Neural crest cell (in vitro differentiated cells): ENCODE measurements at places on chromosomes 6 and 20. TPM values are rescaled to one million over a fixed set of nuclear protein-coding genes. Genes with fewer than 3 reads are reported as not detected.

The MLN gene
- not detected in 2 replicates for total RNA-seq

The PSMB8 gene
- 1.1 and 1.7 TPM in 2 replicates for total RNA-seq

The HLA-DRB5 gene
- total RNA-seq = not detected in 2 replicates

The SLC16A10 gene
- 5.6 and 6.2 TPM in 2 replicates for total RNA-seq

GRCh38 chr6:128482642-128483041 lies 37.8 kb downstream of the PTPRK start:
- peaks cover 21% of the 10 kb centered on the region for H3K4me1 ChIP-seq
- no peaks in the 10 kb centered on the region for H3K36me3 ChIP-seq
- H3K27ac ChIP-seq = no peak overlapping the region
- H3K27me3 ChIP-seq = no peaks in the 10 kb centered on the region

GRCh38 chr20:32201977-32202363 lies 5.6 kb downstream of the PLAGL2 start:
- no peak for DNase-seq
- no peaks in the 10 kb centered on the region for H3K27me3 ChIP-seq
- H3K27ac ChIP-seq = no peak overlapping the region
- H3K36me3 ChIP-seq = peaks cover 14% of the 10 kb centered on the region

DNA sequence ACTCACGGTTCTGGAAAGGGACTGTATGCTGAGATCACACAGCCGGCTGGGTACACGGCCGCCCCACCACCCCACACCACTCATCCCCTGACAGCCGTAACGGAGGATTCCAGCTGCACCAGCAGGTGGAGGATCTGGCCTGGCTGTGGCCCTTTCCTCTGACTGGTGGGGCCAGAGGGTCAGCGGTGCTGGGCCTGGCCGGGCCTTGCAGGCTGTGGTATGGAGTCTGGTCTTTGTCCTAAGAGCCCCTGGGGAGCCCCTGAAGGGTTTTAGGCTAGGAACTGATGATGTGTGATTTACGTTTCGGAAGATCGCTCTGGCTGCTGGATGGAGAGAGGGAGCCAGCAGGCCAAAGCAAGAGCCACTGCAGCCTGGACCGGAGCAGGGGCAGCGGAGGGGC lies 26.6 kb downstream of the NOL4L start:
- H3K4me3 ChIP-seq = no peak overlapping the region
- H3K4me1 ChIP-seq = peaks cover 47% of the 10 kb centered on the region
- H3K27ac ChIP-seq = no peak overlapping the region
- no peaks in the 10 kb centered on the region for H3K27me3 ChIP-seq
- no peak for DNase-seq

GRCh38 chr20:62739581-62740285 lies 31.1 kb downstream of the NTSR1 start:
- no peak overlapping the region for H3K4me3 ChIP-seq
- H3K27ac ChIP-seq = no peak overlapping the region
- no peaks in the 10 kb centered on the region for H3K36me3 ChIP-seq
- peaks cover 10% of the 10 kb centered on the region for H3K27me3 ChIP-seq
- peaks cover 10% of the 10 kb centered on the region for H3K4me1 ChIP-seq
- no peak for DNase-seq

DNA sequence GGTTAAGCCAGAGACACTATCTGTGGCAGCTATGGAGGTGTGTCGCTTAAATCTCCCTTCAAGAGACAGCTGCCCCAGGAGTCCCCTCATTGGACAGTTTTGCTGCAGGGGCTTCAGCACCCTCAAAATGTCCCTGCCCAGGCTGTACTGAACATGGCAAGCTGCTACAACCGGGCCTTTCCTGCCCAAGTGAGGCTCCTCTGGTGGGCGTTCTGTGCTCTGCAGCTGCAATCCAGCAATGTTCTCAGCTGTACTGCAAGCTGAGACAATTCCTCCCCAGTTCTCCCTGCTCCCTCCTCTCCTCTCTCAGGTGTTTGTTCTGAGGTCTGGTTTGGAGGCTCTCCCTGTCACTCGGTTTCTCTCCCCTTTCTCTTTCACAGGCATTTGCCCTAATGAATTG lies 190.8 kb upstream of the LAMP5 start:
- no peaks in the 10 kb centered on the region for H3K27me3 ChIP-seq
- H3K27ac ChIP-seq = peak overlapping the region; percentile 46
- DNase-seq = no peak
- H3K4me1 ChIP-seq = peaks cover 44% of the 10 kb centered on the region

DNA sequence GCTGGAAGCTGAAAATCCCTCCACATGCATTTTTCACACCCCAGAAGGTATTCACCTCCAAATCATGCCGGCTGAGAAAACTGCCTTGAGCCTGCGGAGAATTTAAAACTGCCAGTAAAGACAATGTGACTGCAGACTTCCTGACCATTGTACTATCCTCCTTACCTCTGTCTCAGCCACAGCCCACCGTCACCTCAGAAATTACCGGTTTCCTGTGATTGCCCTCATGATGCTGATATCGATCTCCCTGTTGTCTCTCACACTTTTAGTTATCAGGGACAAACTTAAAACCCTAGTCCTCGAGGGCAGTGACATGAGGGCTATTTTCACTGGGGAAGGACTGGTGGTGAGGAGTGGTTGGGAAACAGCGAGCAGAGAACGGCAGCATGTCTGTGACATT lies 30.2 kb upstream of the FOXQ1 start:
- peaks cover 4% of the 10 kb centered on the region for H3K4me1 ChIP-seq
- H3K27ac ChIP-seq = no peak overlapping the region
- no peaks in the 10 kb centered on the region for H3K36me3 ChIP-seq
- peaks cover 70% of the 10 kb centered on the region for H3K27me3 ChIP-seq

DNA sequence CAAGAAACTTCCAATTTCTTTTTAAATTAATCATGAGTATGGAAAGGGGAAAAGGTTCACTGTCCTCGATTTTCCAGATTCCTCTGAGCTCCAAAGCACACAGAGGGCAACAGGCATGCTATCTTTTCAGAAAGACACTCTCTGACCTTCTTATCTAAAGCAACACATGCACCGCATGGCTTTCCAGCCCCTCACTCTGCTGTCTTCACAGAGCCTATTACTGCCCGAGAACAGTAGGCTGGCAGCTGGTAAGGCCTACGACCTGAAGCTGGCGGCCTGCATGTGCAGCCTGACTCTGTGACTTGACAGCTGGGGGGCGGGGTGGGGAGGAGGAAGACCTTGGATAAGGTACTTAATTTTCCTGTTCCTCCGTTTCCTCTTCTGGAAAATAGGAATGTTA lies 86.3 kb downstream of the ELOVL4 start:
- no peaks in the 10 kb centered on the region for H3K27me3 ChIP-seq
- no peak overlapping the region for H3K27ac ChIP-seq
- no peak overlapping the region for H3K4me3 ChIP-seq
- no peak for DNase-seq
- no peaks in the 10 kb centered on the region for H3K36me3 ChIP-seq

DNA sequence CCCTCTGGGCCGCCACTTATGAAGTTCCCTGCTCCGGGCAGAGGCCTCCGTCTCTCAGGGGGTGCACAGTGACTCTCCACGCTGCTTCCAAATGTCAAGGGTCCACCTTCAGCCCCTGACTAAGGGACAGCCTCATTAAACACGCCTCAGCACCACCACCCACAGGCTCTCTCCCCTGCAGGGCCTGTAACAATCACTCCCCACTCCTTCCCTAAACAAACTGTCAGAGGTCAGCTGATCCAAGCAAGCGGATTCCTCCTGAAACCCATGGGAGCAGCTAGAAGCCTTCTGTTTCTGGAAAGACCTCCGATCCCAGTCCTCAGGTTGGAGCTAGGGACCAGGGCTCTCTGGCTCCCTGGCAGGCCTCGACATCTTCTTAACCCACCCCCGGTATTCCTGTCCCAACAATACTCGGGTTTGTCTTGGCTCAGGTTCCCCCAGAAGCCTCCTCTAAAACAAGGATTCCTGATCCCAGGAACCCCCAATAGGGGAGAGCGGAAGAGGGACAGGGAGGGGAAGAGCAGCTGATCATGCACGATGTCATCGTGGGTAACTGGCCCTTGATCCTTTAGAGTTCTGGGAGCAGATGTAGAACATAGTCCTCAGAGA lies 181.0 kb downstream of the ZNF217 start:
- no peak overlapping the region for H3K27ac ChIP-seq
- peaks cover 35% of the 10 kb centered on the region for H3K4me1 ChIP-seq

DNA sequence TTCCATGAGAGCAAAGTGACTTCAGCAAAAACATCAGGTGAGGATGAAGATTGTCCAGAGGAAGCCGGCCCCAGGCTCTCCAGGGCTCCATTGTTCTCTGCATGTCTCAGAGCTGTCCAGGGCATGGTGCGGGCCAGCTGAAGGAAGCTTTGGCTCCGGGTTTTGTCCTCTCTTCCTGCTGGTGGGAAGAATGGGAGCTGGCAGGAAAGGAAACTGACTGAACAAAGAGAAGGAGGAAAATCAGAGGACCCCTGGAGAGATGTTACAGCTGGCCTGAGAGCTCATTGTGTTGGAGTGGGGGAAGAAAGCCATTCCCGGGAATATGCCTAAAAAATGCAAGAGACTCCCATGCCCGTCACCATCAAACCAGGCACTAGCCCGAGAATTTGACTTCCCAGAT lies 27.1 kb downstream of the PRND start:
- no peak overlapping the region for H3K27ac ChIP-seq
- H3K27me3 ChIP-seq = peaks cover 56% of the 10 kb centered on the region
- no peaks in the 10 kb centered on the region for H3K4me1 ChIP-seq
- H3K36me3 ChIP-seq = no peaks in the 10 kb centered on the region

DNA sequence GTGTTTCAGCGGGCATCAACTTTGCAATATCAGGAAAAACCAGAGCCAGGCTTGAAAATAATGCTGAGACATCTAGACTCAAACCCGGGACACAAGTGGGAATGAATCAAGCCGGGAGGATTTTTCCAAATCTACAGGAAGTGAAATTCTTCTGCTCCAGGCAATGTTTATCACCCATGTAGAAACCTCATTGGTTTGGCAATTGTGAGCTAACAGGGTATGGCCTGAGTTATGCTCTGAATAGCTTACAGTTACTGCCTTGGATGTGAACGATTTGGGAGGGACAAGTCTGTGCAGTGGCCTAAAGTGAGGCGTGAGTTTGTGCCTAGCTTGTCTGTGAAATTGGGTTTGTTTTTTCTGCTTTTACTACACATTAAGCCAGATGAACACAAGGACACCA lies 87.4 kb downstream of the PCSK2 start:
- H3K27me3 ChIP-seq = no peaks in the 10 kb centered on the region
- H3K4me3 ChIP-seq = no peak overlapping the region
- DNase-seq = no peak

- H3K36me3 ChIP-seq = peaks cover 33% of the 10 kb centered on the region
- no peaks in the 10 kb centered on the region for H3K27me3 ChIP-seq
- H3K27ac ChIP-seq = no peak overlapping the region
- H3K4me3 ChIP-seq = no peak overlapping the region
- DNase-seq = no peak
- H3K4me1 ChIP-seq = no peaks in the 10 kb centered on the region
These were observed 76.3 kb downstream of the ASXL1 start for GRCh38 chr20:32434434-32434833.

GRCh38 chr6:34592208-34592952 lies 36.3 kb upstream of the SPDEF start:
- H3K4me3 ChIP-seq = no peak overlapping the region
- H3K36me3 ChIP-seq = peaks cover 3% of the 10 kb centered on the region
- DNase-seq = no peak
- H3K4me1 ChIP-seq = peaks cover 3% of the 10 kb centered on the region
- H3K27ac ChIP-seq = no peak overlapping the region

DNA sequence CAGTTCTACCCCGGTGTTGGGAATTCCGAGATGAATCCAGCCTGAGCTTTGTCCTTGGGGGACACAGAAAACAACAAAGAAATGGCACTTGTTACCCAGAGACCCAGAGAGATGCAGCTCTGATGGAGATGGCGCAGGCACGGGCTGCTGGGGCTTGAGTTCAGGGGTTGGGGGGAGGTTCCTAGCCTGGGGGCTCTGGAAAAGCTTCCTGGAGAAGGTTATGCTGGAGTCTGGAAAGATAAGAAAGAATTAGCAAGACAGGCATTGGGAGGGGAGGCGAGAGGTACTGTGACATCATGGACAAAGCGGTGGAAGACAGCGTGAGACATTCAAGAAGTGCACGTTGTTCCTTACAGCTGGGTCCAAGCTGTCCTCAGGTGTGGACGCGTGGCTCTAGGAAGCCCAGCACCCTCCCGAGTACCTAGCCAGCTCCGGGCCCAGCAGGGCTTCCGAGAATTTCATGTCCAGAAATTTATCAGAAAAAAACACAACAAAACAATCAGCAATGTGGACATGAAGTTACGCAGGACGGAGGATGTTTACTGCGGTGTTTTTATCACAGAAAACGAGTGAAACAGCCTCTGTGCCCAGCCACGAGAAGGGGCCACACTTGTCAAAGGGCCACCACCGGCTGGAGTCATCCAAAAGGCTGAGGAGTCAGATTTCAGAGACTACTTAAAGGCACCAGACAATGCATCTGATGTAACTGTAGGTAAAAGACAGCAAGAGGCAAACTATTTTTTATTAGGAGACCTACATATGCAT lies 39.5 kb downstream of the C20orf203 start:
- no peak for DNase-seq
- H3K4me1 ChIP-seq = peaks cover 51% of the 10 kb centered on the region
- H3K27ac ChIP-seq = peak overlapping the region; percentile 47
- H3K27me3 ChIP-seq = no peaks in the 10 kb centered on the region

GRCh38 chr6:14278006-14278405 lies 160.4 kb downstream of the CD83 start:
- DNase-seq = no peak
- no peak overlapping the region for H3K27ac ChIP-seq
- H3K27me3 ChIP-seq = no peaks in the 10 kb centered on the region
- no peak overlapping the region for H3K4me3 ChIP-seq
- peaks cover 20% of the 10 kb centered on the region for H3K4me1 ChIP-seq

GRCh38 chr6:142878407-142878806 lies 66.6 kb downstream of the HIVEP2 start:
- no peak overlapping the region for H3K4me3 ChIP-seq
- H3K36me3 ChIP-seq = no peaks in the 10 kb centered on the region
- H3K27ac ChIP-seq = no peak overlapping the region
- DNase-seq = no peak

- no peak overlapping the region for H3K27ac ChIP-seq
- DNase-seq = no peak
- H3K36me3 ChIP-seq = no peaks in the 10 kb centered on the region
- H3K4me3 ChIP-seq = no peak overlapping the region
These were observed 37.1 kb downstream of the MAN1A1 start for GRCh38 chr6:119312441-119312840.

DNA sequence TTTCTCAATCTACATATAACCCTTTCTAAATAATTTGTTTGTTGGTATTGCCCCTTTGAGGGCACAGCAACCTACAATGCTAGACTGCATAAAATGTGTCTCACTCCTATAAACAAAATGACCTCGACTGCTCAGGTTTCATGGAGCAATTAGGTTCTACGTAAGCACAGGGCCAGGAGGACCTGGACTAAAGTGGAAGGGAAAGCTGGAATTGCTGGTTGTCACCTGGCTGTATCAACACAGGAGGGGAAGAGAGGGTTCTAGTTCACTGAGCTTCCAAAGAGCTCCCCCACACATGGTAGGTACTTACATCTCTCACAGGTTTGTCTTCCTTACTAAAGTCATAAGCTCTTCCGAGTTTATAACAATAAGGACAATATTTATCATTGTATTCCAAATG lies 51.0 kb downstream of the NCOA6 start:
- peaks cover 12% of the 10 kb centered on the region for H3K36me3 ChIP-seq
- no peak for DNase-seq
- no peak overlapping the region for H3K27ac ChIP-seq
- H3K4me3 ChIP-seq = no peak overlapping the region
- no peaks in the 10 kb centered on the region for H3K27me3 ChIP-seq
